NCI-H187 treated with DMSO at 0.1 percent for 48 hours (cell line): ENCODE measurements at places on chromosomes 16 and 17.

DNA sequence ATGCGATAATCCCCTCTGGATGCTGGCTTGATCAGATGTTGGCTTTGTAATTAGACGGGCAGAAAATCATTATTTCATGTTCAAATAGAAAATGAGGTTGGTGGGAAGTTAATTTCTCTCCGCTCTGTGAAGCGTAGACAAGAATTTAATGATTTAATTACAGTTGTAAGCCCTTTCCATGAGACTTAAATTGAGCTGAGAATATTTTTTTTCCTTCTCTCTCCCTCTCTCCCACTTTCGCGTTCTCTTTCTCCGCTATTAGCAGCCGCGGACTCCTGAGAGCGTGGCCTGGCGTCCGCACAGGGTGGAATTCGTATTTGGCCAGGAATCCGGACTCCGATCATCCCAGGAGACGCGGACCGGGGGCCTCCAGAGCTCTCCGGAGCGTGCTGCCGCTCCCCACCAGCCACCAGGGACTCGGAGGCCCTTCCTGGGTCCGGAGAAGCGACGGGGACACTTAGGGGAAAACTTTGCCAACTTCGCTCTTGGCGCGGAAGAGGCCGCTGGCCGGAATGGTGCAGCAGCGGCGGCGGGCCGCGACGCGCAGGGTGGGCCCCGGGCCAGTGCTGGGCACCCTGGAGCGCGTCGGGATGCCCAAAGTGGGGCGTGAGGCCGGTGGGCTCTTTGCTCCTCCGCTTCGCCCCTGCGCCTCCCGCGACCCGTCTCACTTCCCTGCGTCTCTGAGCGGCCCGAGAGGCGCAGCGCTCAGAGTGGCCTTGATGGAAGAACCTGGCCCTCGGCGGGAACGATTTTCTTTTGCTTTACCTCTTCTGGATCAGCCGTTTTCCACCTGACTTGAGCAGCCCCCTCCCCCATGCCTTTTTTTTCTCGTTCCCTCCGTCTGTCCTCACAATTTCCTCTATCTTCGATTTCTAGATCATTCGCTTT lies 3.6 kb upstream of the IRX3 start:
- DNase-seq = no peak

- DNase-seq = no peak
Measured at GRCh38 chr17:27339198-27339835, 45.4 kb downstream of the WSB1 start.

DNA sequence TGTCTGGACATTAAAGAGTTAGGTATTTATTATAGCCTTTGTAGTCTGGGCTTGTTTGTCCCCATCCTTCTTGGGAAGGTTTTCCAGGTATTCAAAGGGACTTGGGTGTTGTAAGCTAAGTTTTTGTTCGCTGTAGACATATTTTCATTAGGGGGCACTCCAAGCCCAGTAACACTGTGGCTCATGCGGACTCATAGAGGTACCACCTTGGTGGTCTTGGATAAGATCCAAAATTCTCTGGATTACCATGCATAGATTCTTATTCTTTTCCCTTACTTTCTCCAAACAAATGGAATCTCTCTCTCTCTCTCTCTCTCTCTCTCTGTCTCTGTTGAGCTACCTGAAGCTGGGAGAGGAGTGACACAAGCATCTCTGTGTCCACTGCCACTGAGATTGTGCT lies 48.9 kb downstream of the ERCC4 start:
- no peak for DNase-seq

DNA sequence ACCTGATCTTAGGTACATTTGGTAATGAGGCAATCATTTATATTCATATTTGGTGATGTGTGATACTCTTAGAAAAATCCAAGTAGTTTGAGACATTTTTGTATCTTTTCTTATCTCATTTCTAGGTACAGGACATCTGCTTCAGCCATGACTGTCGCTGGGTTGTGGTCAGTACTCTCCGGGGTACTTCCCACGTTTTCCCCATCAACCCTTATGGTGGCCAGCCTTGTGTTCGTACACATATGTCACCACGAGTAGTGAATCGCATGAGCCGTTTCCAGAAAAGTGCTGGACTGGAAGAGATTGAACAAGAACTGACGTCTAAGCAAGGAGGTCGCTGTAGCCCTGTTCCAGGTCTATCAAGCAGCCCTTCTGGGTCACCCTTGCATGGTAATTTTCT lies 312.2 kb downstream of the BCAS3 start:
- no peak for DNase-seq

- DNase-seq = no peak
Measured at GRCh38 chr17:64694207-64694606, 32.1 kb upstream of the SMURF2 start.

DNA sequence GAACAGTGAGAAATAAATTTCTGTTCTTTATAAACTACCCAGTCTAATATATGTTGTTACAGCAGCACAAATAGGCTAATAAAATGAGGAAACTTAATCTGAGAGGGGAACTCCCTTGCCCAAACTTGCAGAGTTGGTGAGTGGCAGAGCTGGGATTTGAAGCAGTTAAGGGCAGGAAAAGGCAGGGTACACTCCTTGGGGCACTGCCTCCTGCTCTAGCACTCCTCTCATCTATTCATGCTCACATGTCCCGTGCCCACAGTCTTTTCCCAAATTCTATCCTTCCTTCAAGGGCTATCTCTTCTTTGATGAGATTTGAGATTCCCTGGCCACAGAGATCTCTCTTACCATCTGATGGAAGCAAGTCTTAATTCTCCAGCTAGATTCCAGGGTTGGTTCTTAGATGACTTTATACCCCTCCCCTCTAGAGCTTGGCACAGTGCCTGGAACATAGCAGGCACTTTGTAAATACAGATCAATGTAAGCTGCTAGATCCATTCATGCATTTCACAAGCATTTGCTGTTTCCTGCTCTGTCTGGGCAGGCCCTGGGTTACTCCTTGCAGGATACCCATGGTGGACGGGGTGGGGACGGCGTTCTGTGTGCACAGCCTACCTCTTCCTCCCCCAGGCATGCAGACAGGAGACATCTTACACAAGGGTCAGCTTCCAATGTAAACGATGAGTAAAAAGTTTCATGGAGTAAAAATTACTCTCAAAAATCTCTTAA lies 39.2 kb upstream of the ABCC12 start:
- no peak for DNase-seq

DNA sequence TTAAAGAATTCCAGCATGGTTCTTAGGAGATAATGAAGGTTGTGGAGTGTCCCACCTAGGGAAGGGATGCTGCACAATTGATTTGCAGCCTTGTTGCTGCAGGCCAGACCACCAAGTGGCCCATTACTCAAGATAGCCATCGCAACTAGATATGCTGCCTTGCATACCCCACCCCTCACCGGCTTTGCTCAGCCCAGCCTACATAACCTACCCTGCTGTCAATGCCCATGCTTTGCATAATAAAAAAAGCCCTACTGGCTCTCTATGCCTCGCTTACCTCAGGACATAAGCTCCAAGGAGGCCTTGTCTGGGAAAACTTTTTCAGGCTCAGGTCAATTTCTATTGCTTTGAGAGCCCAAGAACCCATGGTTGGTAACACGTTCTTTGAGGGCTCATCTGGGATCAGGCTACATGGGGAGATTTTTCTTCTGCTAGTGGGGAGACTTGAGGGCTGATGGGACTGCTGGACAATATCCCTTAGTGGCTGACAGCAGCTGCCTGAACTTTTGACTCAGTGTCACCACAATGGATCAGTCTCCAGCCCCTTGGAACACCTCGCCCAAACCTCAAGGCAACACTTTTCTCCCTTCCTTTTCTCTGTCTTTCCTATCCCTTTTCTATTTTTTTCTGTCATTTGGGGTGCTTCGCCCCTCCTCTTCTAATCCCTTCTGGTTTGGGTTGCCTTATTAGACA lies 38.3 kb downstream of the SCPEP1 start:
- DNase-seq = no peak

DNA sequence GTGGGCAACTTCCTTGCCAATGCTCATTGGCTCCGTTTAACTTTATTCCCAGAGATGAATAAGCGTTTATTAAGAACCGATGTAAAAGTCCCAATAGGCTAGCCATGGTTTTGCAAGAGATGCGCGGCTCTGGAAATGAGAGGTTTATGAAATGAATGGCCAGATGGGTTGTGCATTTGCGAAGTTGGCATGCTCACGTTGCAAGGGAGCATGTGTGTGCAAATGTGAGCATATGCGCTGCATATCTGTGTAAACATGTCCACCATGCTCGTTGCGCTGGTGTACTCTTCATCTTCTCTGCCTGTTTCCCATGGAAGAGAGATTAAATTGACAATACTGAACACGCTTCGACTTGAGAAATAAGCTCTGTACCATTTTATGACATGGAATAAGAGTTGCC lies 848.6 kb upstream of the RBFOX1 start:
- no peak for DNase-seq

DNA sequence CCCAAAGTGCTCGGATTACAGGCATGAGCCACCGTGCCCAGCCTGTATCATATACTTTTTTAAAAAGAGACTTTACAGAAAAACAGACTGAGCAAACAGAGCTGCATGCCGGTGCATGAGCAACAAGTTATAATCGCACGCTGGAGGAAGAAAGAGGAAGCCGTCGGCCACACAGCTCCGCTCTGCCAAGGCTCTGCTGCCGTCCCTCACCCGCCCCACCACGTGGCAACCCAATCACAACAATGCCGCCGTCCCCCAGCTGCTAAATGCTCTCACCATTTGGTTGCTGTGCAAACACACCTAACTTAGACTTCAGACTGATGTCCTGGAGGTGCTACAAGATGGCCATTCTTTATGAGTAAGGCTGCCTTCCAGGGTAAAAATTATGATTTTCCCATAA lies 83.5 kb downstream of the ADCY9 start:
- DNase-seq = no peak

DNA sequence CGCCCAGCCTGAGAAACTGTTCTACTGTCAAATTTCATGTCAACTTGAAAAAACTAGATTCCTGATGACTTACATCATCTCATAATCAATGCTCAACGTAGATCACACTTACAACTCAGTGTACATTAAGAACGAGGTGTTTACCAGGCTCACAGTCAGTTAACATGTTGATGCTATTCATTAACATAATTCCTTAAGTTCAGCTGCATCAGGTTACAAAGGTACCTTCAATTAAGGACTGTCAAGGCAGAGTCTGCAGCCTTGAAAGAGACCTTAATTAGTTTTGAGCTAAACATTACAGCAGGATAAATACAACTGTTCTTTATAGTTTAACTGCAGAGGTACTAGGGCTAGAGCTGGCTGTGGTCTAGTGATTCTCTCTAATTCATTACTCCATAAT lies 1.9 kb downstream of the GNA13 start:
- DNase-seq = no peak

GRCh38 chr17:43224146-43224705 lies 4.2 kb downstream of the CCDC200 start:
- no peak for DNase-seq

DNA sequence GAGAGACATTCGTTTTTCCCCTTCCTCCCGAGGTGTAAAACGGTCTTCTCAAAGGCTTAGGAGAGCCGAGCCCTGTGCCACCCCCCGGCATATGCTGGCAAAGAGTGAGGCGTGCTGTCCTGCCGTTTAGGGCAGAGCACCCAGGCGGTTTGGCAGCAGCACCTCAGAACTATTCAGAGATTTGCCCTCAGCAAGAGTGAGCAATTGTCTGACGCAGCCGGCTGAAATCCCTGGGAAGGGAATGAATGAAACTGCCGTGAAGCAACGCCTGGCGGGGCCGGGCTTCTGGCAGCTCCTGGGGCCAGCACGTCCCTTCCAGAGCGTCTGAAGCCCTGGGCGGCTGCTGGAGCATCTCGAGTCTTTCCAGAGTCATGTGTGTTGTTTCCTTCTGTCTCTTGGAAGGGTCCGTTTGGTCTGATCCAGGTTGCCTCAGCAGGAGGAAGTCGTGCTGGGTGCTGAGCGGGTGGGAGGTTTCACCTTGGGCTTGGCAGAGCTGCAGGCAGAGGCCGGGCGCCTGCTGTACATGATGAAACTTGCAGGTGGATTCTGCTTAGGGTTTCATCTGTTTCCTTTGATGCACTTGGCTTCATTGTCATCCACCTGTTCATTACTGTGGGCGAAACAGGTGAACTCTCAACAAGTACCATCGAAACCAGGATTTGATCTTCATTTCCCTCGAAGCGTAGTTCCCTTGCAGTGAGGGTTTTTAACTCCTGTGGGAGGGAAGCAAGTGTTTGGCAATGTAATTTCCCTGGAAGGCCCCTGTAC lies 35.4 kb downstream of the TBCD start:
- DNase-seq = peak; percentile 88

DNA sequence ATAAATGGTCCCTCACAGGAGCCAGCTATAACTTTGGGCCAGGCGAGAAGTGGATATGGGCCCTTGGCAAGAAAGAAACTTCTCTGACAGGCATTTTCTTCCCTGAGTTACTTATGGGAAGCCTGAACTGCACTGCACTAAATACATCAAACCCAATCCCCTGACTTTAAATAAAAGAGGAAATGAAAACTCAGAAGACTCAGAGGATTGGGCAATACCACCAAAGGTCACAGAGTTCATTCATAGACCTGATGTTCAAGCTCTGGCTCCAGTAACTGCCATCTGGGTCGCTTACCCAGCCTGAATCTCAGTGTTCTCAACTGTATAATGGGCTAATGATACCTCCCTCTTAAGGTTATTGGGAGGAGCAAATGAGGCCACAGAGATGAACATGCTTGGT lies 815 bp downstream of the KRT35 start:
- no peak for DNase-seq

DNA sequence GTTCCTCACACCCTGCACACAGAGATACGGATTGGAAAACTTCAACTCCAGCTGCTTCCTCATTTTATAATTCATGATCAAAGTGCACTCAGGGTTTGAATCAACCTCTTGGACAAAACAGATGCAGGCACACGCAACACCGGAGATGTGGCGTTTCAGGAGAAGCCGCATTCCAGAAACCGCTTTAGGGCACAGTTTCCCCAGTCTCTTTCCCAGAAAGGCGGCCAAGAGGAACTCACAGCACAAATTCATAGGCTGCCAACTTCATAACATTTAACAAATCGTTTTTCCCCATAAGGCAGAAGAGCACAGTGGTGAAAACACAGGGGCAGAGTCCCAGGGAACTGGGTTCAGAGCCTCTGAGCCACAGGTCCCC lies 8.4 kb downstream of the MTHFSD start:
- DNase-seq = no peak

GRCh38 chr16:52436339-52437276 lies 110.3 kb downstream of the TOX3 start:
- no peak for DNase-seq

GRCh38 chr16:79365702-79366101 lies 234.8 kb downstream of the MAF start:
- DNase-seq = no peak
